ENCODE measurements at places on chromosomes 4 and X.

- DNase-seq = no peak
Measured at GRCh38 chr4:83189631-83190136, 75.2 kb upstream of the PLAC8 start.

- no peak for DNase-seq
Measured at GRCh38 chr4:86482306-86483172, 111.6 kb upstream of the PTPN13 start.

DNA sequence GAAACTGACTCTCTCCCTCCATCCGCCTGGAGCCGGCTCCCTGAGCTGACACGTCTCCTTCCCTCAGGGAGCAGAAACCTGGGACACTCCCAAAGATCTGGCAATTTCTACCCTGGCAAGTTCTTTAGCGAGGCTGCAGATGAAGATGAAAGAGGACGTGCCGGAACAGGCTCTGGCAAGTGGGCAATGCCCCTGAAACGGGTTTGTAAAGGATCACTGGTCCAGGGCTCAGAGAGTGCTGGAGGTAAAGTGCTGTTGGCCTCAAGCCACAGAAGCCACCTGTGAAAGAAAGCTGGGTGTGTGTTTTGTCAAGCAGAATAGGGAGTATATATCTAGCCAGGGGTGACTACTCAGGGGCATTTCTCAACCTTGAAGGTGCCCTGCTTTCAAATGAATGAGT is 131.4 kb upstream of the ATP6AP2 start:
- DNase-seq = no peak

DNA sequence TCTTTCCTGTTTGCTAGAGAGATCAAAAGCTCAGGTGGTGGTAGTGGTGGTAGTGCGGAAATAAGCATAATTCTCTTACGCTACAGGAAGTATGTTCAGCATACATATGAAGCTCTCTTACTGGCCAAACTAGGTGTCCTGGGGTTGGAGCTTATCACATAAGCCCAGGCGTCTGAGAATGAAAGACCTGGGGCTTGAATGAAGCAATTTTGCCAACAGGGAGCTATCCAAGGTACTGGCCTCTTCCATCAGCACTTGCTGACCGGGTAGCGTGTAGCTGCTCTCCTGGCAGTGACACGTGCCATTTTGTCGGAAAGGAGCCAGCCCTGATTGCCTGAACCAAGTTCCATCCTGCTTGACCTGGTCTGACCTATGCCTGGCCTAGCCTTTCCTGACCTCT is 65.9 kb upstream of the HPF1 start:
- peak; percentile 74 for DNase-seq

DNA sequence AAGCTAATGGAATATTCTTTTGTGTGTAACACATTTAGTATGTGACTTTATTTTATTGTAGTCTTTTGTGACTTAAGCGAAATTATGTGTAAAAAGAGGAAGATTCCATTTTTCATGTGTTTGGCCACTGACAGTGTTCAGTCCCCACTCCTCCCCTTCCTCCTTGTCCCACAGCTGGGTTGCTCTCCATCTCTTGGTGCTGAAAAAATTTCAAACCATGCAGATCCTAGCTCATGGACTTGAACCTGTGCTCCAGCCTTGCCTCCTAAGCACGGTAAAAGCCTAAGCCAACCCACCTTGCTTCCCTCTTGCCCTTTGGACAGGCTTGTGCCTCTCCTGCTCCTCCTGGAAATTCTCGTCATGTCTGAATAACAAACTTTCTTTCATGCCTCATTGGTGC is 2008.5 kb upstream of the TENM3 start:
- DNase-seq = no peak

DNA sequence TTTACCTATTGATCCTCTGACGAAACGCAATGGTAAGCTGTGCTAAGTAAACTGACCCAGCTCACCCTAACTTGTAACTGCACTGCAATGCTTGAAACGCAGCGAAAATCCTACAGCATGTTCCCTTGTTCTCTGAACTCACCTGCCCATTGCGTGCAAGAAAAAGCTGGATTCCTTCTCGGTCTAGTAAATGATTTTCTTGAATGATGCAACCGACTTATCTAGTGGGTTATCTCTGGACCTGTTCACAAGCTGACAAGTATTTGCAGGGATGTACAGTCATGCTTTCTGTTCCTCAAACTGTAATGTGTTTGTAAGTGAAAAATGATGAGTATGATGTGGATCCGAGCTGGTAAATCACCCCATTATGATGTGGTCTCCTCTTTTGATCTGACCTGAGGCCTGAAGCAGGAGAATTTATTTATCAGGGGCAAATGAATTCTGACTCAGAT is 140.1 kb downstream of the BTC start:
- DNase-seq = no peak

- DNase-seq = no peak
Measured at GRCh38 chr4:8860892-8861575, 10.6 kb downstream of the HMX1 start.

GRCh38 chr4:173281406-173282255 is 52.5 kb downstream of the HMGB2 start:
- no peak for DNase-seq

- no peak for DNase-seq
Measured at GRCh38 chr4:525660-526059, 26.6 kb downstream of the PIGG start.

DNA sequence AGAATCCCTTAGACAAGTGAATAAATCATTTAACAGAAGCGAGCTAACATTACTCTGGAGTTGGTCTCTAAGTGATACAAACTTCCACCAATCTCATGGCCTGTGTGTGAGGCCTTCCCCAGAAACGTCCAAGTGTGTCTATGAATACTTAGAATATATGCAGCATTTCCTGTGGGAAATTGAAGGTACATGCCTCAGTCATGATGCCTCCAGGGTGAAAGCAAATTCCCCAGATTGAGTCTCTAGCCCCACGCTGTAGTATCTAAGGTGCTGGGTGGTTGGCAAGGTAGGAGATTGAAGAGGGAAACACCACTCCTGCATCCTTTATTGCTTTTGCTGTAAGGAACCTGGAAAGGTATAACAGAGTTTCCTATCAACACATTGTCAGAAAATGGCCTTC is 113.8 kb downstream of the IL13RA2 start:
- DNase-seq = no peak

DNA sequence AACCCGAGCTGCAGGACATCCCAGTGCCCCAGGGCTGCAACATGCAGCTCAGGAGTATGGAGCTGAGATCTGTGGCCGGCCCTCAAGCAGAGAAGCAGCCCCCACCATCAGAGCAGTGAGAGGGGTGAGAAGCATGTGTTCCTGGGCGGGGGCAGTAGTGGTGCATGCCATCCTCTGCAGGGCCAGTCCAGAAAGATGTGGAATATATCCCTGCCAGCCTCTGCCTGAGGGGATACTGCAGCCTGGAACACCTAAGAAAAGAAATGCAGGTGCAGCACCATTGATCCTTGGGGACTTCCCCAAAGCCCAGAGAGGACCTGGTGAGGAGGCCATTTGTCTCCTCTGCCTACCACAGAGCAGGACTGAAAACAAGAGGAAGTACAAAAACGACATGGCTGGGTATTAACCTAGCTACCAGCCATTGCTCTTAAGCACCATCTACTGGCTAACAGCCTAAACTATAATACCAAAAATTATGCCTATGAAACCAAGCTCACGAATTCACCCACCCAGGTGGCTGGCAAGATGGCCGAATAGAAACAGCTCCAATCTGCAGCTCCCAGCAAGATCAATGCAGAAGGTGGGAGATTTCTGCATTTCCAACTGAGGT is 158.8 kb downstream of the ADGRA3 start:
- no peak for DNase-seq

DNA sequence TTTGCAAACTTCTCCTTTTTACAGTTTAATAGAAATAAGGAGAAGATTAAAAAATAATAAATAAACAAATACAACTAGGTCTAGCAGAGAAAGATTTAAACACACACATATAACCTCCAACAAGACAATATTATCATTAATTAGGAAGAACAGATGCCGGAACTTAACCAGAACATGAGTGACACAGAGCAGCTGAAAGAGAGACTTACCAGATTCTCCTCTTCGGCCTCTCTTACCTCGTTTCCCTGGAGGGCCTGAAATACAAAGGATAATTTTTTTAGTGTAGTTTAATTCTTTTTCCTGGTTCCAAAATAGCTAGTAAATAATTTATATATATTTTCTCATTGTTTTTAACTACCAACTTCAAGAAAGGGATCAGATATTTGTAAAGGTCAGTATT is 252.5 kb downstream of the COL25A1 start:
- no peak for DNase-seq

GRCh38 chrX:148043271-148043855 is 62.2 kb downstream of the FMR1NB start:
- no peak for DNase-seq

- no peak for DNase-seq
Measured at GRCh38 chrX:152575331-152575730, 62.4 kb upstream of the GABRQ start.

DNA sequence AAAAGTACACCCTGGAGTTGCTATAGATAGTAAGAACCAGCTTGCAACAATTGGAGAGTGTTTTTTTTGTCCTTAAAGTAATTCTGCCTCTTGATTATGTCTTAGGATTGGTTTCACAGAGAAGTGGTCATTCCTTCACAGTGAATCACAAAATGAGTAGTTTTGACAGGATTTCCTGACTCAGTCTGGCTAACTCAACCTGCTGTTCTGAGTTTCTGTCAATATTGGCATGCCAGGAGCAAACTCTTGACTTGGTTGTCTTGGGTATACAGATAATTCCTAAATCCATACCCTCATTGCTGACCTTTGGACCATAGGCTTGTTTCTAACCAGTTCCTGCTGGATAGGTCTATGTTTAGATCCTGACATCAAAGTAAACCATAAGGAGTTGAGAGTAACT is 9.4 kb downstream of the FHIP1A start:
- no peak for DNase-seq

- DNase-seq = no peak
Measured at GRCh38 chrX:40521868-40522450, 58.8 kb upstream of the ATP6AP2 start.

- DNase-seq = no peak
Measured at GRCh38 chr4:17812801-17813200, 2.0 kb downstream of the NCAPG start.

- DNase-seq = no peak
Measured at GRCh38 chrX:45992402-45993123, 552.7 kb downstream of the ZNF674 start.

DNA sequence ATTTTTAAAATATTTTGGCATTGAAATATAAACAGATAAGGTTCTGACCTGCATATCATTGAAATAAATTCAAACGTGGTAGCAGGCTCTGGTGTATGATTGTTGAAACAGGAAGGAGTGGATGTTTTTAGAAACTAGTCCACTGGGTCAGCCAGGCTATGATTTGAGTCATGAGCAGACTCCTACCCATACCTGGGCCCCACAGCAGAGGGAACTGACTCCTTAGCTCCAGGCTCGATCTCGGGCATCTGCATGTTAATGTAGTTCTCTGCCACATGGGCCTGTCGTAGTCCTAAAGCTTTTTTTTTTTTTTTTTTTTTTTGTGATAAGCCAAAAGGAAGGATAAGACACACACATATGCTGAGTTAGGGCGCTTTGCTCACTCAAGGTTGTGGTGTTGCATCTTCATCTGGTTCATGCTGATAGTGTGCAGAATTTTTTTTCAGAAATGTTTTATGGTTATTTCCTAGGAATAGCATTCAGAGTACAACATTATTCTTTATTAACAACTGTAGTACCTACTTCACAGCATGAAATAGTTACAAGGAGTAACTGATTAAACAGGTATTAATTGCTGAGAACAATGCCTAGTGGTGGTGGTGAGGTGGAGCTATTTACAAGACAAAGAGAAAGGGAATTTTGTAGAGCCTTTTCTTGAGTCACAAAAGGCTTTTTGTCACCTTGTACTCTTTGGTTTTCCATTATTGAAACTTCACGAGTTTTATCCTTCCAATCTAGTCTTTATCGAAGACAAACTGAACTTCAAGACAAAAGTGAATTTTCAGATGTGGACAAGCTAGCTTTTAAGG is 27.3 kb downstream of the OFD1 start:
- DNase-seq = no peak

DNA sequence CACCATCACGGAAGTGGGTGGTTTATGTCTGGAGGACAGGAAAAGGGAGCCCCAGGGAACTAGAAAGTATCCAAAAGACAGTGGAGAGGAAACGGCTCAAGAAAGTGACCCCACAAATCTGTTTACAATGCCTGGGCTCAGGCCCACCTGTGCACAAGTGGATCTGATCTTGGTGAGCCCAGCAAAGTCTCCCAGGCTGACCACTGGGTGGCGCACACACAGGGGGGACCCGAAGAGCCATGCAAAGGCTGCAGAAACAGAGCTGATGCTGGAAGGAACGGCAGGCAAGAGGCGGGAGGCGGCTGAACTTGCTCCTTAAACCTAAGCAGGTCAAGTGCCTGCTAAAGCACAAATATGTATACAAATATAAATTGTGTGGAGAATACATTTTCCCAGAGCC is 9.6 kb downstream of the HAUS7 start:
- no peak for DNase-seq

DNA sequence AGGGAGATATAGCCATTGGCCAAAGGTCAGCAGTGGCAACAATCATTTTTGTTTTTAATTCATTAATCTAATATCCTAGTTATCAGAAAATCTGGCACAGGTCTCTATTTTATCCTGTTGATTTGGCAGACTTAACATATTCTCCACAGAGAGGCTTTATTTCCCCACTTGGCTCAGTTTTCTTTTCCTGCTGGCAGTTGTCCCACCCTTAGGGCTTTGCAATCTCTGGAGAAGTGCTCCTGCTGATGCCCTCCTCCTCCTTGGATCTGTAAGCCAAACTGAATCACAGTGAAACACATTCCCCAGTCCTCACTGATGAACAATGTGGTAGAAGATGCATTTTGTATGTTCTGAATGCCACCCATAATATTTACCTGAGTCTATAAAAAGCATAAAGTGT is 889.7 kb downstream of the PDHA2 start:
- DNase-seq = no peak

DNA sequence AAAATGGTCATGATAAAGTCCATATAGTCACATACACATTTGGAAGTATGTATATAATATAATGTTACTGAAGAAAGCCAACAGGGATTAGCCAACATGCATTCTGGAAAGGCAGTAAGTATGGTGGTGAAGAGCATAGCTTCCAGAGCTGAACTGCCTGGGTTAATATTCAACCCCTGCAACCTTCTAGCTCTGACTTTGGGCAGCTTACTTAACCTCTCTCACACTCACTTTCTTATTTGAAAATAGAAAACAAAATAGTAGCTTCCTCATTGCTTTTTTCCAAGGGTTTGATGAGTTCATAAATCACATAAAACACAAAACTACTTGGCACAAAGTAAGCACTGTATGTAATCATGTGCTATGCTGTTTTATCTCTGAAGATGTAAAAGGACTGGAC is 216.4 kb downstream of the CHIC2 start:
- no peak for DNase-seq

GRCh38 chrX:39827951-39828350 is 269.8 kb downstream of the BCOR start:
- DNase-seq = no peak

GRCh38 chr4:169158046-169158445 is 112.7 kb downstream of the SH3RF1 start:
- DNase-seq = no peak

- no peak for DNase-seq
Measured at GRCh38 chr4:135408109-135408508, 1206.5 kb upstream of the PABPC4L start.
